ENCODE measurements at places on chromosomes 6 and 20. TPM values are rescaled to one million over a fixed set of nuclear protein-coding genes. Genes with fewer than 3 reads are reported as not detected.

GMPR gene
- 0.86 TPM for total RNA-seq

OR2H2 gene
- total RNA-seq = not detected

IMPG1 gene
- total RNA-seq = not detected

HLA-G gene
- total RNA-seq = 6.9 TPM

GRM1 gene
- total RNA-seq = not detected

SLC24A3 gene
- not detected for total RNA-seq

PRICKLE4 gene
- total RNA-seq = not detected

NMBR gene
- total RNA-seq = not detected

GATA5 gene
- total RNA-seq = not detected

JAG1 gene
- total RNA-seq = 0.38 TPM

MCCD1 gene
- total RNA-seq = not detected

RAD21L1 gene
- total RNA-seq = not detected

ABHD16B gene
- total RNA-seq = not detected

LHFPL5 gene
- total RNA-seq = not detected

LRRC73 gene
- 0.56 TPM for total RNA-seq

COL19A1 gene
- 0.16 TPM for total RNA-seq

APOBEC2 gene
- total RNA-seq = not detected

FAM83B gene
- not detected for total RNA-seq

ATP6V1G2 gene
- 3.0 TPM for total RNA-seq

ZNF343 gene
- 3.9 TPM for total RNA-seq

TBXT gene
- not detected for total RNA-seq

SIRPB1 gene
- 3.9 TPM for total RNA-seq

POM121L2 gene
- not detected for total RNA-seq

BMP7 gene
- total RNA-seq = not detected

VIP gene
- total RNA-seq = not detected

SLC26A8 gene
- not detected for total RNA-seq

NRSN1 gene
- total RNA-seq = not detected

CCDC170 gene
- not detected for total RNA-seq

BANF2 gene
- total RNA-seq = not detected

GNL1 gene
- total RNA-seq = 148 TPM

FKBP1C gene
- not detected for total RNA-seq

KCNB1 gene
- 0.14 TPM for total RNA-seq

FKBP1A gene
- 36.8 TPM for total RNA-seq

SH3BGRL2 gene
- 0.25 TPM for total RNA-seq

AGER gene
- 12.5 TPM for total RNA-seq

PCSK2 gene
- total RNA-seq = not detected

RSPO3 gene
- not detected for total RNA-seq
